Activated T-cell treated with anti-CD3 and anti-CD28 coated beads, Interleukin-2, amount 50 U/mL, for 24 hours (primary cell): ENCODE measurements at places on chromosomes 7 and 10.

- DNase-seq: no peak
Measured at GRCh38 chr7:122161628-122162027, 17.6 kb upstream of the AASS start.

- DNase-seq: no peak
Measured at GRCh38 chr7:122802301-122802751, 83.9 kb downstream of the CADPS2 start.

GRCh38 chr7:14483663-14484062 lies 418.9 kb downstream of the DGKB start:
- DNase-seq: no peak

DNA sequence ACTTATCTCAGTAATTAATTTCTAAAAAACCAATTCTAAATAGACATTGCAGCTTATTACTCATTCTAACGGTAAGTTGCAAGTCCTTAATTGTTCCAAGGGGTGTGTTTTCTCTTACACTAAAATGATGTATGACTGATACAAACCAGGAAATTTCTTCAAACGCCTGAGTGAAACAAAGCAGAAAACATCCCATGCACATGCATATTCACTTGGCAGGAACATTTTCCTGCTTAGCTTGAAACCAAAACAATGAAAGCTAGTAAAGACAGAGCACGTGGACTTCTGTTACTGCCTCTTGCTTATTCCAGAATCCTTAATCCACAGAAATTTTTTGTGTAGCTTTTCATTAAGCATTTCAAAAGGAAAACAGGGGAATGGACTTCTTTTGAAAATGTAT lies 187.7 kb downstream of the MTERF1 start:
- DNase-seq: no peak

DNA sequence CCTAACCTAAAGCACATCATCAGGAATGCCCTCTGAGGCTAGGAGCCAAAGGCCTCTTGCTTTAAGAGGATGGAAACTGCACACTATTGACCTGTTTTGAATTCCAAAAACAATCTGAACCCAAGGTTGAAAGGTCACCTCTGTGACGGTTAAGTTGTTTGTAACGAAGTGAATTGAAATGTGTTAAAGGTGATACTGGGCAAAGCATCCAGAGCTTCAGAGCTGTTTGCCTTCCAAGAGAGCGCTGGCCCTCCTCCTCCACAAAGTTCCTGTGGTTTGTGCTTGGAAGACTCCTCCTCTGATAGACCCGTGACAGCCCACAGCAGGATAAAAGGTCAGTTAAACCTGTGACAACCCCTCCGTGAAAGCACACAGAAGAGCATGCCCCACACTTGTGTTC lies 133.7 kb upstream of the CTTNBP2 start:
- DNase-seq: no peak

DNA sequence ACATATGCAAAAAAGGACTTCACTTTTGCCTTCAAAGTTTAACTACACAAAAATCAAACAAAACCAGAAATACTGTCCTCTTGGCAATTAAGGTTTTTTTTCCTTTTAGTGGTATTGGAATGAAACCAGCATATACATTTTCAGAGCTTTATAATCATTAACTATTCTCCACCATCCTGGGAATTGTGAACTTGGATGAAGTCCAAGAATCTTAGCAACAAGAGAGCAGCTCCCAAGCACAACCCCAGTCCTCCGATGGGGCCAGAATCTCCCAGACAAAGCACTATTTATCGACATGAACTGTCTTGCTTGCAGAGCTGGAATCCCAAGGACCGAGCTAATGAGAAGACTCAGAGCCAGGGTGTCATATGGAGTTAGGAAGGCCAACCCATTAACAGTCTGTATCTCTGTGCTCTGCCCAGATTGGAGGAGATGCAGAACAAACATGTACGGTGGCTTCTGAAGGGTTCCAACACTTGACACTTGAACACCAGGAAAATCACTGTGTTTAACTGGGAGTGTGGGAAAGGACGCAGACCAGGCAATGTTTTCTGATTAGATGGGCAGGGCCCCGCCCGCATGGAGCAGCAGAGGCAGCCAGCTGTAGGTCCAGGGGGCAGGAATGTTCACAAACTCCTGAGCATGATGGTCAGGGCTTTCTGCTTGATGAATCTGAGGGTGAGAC lies 35.5 kb downstream of the PPP1R3C start:
- DNase-seq: no peak

- no peak for DNase-seq
Measured at GRCh38 chr7:112433289-112433688, 17.0 kb upstream of the IFRD1 start.

DNA sequence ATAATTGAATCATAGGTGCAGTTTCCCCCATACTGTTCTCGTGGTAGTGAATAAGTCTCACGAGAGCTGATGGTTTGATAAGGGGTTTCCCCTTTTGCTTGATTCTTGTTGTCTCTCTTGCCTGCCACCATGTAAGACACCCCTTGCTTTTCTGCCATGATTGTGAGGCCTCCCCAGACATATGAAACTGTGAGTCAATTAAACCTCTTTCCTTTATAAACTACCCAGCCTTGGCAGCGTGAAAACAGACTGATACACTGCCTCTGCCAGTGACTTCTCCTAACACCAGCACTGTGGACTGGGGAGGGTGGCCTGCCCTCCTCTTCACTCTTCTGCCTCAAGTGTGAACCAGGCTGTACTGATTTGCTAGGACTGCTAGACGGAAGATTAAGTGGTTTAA lies 108.6 kb downstream of the RAB11FIP2 start:
- no peak for DNase-seq

- DNase-seq: no peak
Measured at GRCh38 chr7:22791204-22792158, 31.2 kb downstream of the TOMM7 start.

GRCh38 chr10:114061148-114061547 lies 17.5 kb downstream of the ADRB1 start:
- no peak for DNase-seq

DNA sequence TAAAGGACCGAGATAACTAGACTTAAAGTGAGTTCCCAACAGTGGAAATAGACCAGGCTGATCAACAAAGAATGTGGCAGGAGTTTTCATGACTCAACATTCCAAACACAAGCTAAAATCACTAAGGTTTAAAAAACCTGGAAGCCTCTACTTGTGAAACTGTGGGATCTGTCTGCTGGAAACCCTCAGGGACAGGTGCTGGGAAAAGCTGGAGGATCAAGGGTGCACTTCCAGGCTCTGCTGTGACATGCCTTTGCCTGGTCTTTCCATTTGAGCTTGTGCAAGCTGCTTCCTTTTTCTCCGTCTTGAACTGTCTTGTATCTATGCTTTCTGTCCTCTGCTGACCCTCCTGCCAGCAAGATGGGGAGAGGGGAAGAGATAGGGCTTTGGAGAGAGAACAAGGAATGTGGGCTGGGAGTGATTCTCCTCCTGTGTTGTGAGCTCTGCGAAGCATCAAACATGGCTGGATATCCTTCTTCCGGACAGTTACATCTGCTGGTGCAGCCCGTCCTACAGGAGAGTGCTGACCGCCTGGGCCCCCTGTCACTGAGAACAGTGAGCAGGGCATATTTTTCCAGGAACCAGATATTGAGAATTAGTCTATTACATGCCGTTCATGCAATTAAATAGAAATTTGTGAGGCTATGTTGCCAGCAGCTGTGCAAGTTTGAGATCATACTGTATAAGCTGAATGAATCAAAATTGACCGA lies 25.5 kb downstream of the ARHGAP22 start:
- DNase-seq: no peak

DNA sequence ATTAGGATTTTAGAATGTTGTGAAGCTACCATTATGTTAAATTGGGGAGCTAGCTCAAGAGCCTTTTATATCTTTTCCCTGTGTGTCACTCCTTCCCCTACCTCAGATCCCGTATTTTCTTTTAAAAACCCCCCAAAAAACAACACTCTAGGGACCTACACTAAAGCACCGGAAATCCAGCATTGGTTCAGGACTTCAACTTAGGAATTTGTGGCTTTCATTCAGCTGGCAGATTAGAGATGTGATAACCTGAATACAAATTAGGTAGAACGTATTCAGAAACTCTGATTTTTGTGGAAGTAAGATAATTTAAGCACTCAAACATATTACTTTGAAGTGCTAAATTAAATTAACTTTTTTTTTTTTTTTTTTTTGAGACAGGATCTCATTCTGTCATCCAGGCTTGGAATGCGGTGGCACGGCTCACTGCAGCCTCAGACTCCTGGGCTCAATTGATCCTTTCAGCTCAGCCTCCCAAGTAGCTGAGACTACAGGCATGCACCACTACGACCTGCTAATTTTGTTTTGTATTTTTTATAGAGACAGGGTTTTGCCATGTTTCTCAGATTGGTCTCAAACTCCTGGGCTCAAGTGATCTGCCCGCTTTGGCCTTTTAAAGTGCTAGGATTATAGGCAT lies 6.8 kb downstream of the TBC1D12 start:
- DNase-seq: no peak

- DNase-seq: no peak
Measured at GRCh38 chr10:124227988-124228387, 134.6 kb upstream of the CHST15 start.

- no peak for DNase-seq
Measured at GRCh38 chr10:35268791-35269257, 67.5 kb upstream of the CCNY start.

DNA sequence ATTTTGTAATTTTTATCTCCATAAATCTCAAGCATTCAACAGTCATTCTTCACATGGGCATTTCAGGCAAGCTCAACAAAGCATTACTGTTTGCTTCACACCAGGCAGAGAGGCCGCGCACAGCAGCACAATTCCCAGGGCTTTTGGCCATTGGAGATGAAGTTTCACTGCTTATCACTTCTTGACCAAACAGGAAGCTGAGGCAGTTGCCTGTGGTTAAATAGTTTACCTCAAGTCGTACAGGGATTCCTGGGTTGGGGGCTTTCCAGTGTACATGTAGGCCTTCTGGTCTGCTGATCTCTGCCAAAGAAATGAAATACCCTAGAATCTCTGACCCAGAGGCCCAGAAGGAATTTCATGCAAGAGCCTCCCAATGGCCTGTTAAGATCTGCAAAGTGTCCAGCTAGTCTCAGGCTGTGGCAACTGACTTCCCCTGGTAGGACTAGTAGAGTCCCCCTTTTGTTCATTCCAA lies 11.2 kb upstream of the PRDX3 start:
- peak; percentile 26 for DNase-seq

- DNase-seq: peak; percentile 59
Measured at GRCh38 chr10:103564776-103565520, 71.4 kb downstream of the NEURL1 start.

DNA sequence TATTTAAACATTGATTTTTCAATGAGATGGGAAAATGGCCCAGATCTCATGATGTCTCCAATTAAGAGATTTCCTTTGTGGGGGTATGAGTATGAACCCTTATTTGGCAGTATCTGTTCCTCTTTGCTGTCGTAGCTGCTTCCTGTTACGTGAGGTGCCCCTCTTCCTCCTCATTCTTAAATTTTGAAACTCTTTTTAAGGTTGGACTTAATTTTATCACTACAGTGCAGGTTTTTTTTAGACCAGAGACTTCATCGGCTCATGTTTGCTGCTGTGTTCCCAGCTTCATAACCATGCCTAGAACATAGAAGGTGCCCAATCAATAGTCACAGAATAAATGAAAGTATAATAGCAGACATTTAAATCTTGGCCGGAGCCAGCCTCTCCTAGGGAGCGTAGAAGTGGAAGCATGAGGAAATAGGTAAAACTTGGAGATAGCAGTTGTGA lies 2.4 kb downstream of the MIOS start:
- DNase-seq: no peak

DNA sequence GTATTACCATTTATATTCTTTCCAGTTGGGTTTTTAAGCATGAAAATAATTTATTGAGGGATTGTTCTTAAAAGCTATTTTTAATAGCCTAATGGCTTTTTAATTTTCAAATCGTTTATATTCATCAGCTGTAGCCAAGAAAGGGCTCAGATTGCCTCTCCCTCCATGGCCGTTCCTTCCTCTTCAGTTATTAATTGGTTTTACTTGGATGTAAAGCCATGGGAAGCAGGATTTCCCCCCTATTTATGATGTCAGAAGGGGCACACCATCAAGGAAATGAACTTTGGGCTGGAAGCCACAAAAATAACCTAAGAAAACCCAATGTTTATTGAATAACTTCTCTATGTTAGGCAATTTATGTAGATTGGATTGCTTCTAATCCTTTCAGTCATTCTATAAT lies 656.3 kb downstream of the TYW1 start:
- DNase-seq: no peak
